Astrocyte of the cerebellum (primary cell): ENCODE measurements at places on chromosomes 7 and 10.
A peak's percentile ranks its signal among the peaks of the same experiment; 100 is the strongest.

DNA sequence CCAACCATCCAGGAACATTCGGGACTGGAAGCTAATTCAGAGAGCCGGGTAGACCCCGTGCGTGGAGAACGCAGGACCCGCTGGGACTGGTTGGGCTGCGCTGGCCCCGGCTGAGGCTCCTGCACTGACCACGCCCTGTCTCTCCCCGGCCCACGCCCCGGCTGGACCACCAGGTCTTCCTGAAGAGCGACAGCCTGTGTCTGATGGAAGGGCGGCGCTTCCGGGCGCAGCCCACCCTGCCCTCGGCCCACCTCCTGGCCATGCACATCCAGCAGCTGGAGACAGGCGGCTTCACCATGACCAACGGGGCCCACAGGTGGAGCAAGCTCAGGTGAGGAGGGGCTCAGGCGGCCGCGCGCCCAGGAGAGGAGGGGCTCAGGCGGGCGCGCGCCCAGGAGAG lies 10.2 kb upstream of the UTF1 start:
- DNase-seq, result no peak

GRCh38 chr7:101882005-101882421 lies 64.6 kb downstream of the CUX1 start:
- peak; percentile 35 for DNase-seq

DNA sequence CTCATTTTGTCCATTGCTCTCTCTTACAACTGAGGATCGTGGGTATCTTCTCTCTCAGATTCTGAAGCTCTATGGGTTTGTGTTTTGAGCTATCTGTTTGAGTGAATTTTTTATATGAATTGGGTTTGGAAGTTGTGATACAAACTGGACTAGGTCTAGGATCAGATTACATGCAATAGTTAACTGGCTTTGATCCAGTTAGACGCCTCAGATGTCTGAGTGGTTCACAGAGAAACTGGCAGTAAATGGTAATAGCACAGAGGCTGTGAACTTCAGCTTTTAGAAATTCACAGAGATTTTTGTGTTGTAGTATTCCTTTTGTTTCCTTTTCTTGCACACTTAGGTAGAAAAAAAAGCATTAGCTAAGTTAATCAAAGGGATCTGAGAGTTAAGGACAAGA lies 12.7 kb upstream of the DNMBP start:
- DNase-seq, result peak; percentile 28

- no peak for DNase-seq
These were observed 663 bp downstream of the VPS37D start for GRCh38 chr7:73668103-73668885.

DNA sequence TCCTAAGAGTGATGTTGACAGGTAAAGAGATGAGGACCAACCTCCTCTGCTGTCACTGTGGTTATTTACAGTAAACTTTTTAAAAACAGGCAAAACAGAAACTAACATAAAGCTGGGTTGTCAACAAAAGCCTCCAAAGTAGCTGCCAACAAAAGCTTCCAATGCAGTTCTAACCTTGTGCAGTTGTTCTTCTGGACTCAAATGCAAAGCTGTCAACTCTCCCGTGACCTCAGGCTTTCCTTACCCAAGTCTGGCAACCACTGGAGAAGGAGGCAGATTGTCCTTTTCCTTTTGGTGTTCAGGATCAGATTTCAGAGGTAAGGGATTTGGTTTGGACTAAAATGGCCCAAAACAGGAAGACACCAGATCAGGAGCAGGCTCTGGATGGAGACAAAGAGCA lies 63.1 kb downstream of the DLG5 start:
- no peak for DNase-seq

DNA sequence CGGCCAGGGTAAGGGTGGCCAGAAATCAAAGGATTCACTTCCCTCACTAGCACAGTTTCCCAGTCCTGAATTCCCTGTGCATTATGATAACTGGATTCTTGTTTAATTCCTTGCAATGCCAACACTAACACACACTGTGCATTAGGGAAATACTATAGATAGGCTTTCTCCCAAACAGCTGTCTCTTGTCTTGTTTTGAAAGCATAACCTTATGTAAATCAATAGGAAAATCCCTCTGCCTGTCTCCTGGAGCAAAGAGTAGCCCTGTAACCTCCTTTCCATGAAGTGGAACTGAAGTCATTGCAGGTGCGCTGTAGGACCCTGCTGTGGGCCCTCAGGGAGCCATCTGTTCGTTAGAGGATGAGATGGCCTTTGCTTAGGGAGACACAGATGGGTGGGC lies 82.8 kb upstream of the FAM171A1 start:
- no peak for DNase-seq

DNA sequence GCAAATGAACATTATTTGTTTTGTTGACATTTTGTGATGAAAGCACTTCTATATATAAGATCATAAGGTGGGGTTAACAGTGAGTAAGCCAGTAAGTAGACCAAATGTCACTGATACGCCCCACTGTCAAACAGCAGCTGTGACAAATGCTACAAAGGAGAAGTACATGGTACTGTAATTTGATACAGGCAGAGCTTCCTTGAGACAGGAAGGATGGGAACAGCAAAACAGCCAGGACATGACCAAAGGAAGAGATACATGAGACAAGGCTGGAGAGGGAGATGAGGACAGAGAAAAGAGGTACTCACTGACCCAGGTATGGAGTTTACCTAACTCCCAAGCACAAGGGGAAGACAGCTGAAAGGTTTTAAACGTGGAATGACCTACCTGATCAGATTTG lies 127.0 kb downstream of the SRPK2 start:
- DNase-seq, result no peak

DNA sequence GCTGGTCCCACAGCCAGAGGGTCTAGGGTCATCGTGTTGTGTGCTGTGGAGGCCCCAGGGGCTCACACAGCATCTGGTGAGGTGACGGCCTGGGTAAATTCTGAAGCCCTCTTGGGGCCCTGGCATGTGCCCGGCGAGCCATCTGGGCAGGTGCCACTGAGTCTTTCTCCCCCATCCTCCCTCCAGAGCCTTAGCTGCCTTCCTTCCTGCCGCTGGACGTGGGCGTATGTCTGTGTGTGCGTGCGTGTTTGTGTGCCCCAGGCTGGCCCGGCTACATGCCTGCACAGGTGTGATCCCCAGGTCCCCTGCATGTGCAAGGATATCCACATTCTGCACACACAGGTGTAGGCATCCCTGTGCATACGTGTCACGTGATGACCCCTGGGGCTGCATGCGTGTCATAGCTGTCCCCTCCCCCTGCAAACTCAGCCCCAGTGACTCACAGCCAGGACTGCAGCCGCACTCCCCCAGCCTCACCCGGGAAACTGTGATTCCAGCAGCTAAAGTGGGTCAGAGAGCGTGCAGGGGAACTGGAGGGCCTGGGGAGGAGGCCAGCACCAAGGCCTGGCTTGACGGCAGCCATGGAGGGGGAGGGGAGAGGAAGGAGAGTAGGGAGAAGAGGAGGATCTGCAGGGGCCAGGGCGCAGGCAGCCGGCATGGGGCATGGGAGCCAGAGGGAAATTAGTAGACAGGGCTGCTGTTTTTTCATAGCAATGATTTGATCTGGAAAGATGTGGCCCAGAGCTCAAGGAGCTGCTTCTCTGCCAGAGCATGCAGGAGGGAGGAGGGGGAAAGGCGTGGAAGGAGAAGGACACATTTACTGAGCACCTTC lies 46.4 kb downstream of the ELFN1 start:
- DNase-seq, result no peak
